Activated CD8-positive, alpha-beta memory T cell treated with anti-CD3 and anti-CD28 coated beads for 1 hour (primary cell): ENCODE measurements at places on chromosomes 12 and 14.

GRCh38 chr12:12887471-12887870, 3.9 kb upstream of the GPRC5A start:
- no peak for DNase-seq

DNA sequence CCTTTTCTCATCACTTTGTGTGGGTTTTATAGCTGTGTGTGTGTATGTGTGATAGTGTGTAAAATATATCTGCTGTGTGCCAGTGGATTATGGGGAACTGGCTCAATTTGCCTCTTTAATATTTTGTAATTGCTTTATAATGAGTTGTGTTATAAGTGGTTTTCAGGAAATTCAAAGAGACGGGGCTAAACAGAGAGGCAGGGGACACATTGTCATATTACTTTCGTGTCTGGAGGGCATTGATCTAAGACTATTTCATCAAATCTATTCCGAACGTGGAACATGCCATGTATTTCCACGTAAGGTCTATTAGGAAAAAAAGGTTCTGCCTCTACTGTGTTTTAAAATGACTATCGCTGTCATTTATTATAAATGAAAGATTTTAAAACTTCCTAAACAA, 793.2 kb upstream of the TMEM132C start:
- DNase-seq = no peak

DNA sequence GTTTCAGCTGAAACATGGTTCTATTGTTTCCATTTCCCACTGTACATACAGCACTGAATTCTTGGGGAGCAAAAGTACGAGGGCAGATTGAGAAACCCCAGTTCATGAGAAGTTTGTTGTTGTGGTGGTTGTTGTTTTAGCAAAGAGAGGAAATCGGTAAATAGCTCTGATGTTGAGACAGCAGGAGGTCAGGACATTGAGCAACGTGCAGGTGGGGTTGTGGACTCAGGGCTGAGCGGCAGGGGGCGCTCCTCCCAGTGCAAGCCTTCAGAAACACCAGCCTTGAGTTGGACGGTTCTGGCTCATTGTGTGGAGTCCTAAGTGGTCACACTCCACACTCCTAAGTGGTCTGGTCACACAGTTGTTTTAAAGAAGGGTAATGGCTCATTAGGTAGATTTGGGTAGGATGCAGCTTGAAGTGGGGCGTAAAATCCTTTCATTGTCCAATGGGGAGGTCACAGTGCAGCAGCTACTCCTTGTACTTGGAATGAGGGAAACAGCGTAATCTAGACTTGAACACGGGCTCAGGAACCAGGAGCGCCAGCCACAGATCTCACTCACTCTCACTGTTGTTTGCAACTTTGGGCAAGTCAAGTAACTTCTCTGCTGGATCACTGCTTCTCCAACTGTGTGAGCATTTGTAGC, 14.5 kb upstream of the PWP1 start:
- no peak for DNase-seq

DNA sequence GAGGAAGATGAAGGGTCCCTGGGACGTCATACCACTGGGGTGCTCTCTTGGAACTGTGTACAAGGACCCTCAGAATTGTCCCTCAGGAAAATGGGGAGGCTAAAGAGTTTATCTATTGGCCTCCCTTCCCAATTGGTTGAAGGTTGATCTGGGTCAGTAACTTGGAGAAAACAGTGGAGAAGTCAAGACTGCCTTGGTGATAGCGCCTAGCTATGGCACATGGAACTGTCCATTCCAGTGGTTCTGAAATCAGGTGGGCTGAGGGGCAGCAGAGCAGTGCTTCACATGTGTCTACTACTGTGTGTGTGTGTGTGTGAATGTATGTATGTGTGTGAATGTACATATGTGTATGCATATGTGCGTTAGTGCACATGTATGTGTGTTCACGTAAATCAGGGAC, 316.1 kb downstream of the AACS start:
- no peak for DNase-seq

- no peak for DNase-seq
Observed at GRCh38 chr12:121120323-121120722, 12.4 kb upstream of the P2RX7 start.

DNA sequence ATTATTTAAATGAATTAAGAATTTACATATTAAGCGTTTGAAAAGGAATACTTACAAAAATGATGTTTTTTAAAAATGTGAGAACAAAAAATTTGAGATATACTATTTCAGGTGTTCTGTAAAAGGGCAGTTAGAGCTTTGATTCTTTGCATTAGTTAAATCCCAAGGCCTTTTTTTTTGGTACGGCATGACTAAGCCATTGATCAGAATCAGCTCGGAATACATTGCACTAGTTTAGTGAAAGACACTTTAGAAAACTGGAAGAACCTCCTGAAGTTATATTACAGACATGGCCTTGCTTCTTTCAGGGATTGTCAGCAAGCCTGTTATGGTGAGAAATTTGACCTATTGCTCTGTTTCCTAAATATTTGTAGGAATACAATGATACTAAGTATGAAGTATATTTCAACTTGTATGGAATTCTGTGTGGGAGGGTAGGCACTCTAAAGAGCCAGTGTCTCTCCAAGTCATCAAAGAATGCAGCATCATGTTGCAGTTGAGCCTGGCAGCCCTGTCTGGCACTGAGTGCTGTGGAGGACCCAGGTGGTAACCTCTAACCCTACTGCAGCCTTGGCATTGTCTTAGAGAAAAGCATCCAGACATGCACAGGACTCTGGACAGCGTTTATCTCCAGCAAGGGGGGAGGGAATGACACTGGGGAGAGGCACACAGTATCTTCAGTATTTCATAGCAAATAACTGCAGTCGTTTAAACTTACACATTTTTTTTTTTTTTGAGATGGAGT, 1.5 kb downstream of the KLC1 start:
- no peak for DNase-seq
